ENCODE measurements at places on chromosomes 13 and 19.

DNA sequence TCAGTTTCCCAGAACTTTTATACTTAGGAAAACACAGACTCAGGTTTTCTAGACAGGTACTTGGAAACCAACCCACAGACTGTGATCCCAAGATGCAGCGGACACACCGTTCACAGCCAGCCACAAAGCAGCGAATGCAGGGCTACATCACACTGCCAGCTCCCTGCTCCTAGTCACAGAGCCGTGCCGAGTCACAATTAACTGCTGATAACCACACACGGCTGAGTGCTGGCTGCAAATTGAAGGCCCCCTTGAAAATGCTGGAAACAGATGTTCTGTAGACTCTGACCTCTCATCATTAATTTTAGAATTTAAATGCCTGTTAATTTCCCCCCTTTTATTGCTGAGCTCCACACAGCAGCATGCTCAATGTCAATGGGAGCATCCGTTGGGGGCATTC, 78.6 kb upstream of the SIAH3 start:
- DNase-seq = no peak

DNA sequence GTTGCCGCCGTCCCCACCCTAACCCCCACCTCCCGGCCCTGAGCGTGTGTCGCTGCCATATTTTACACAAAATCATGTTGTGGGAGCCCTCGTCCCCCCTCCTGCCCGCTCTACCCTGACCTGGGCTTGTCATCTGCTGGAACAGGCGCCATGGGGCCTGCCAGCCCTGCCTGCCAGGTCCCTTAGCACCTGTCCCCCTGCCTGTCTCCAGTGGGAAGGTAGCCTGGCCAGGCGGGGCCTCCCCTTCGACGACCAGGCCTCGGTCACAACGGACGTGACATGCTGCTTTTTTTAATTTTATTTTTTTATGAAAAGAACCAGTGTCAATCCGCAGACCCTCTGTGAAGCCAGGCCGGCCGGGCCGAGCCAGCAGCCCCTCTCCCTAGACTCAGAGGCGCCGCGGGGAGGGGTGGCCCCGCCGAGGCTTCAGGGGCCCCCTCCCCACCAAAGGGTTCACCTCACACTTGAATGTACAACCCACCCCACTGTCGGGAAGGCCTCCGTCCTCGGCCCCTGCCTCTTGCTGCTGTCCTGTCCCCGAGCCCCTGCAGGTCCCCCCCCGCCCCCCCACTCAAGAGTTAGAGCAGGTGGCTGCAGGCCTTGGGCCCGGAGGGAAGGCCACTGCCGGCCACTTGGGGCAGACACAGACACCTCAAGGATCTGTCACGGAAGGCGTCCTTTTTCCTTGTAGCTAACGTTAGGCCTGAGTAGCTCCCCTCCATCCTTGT, 6.4 kb downstream of the YIPF2 start:
- DNase-seq = no peak

DNA sequence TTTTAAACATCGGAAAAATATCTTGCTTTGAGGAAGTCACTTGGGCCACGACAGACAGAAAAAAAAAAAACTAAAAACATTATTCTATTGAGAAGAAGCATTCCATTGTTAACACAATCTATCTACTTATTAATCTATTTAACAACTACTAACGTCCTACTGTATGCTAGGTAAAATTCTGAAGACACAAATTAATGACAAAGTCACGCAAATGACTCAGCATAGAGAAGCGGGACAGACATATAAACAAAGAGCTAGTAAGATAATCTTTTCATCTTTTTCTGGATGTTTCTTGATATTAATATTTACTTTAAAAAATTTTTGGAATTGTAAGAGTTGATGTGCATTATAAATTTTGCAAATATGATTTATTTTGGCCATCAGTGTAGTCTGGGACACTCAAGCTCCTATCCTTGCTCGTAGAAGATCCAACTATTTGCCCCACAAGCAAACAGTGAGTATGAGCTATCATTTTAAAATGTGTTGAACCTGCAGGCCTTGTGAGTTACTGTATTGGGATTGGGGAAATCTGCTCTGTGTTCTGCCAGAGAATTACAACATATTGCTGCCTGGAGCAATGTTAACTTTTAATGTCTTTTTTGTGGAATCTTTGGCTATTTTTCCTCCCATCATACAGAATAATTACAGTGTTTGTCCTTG, 109.1 kb downstream of the PCDH9 start:
- peak; percentile 84 for DNase-seq

- DNase-seq = peak; percentile 39
These were observed 550 bp upstream of the DLL3 start for GRCh38 chr19:39497996-39498797.

GRCh38 chr13:30108913-30109237, 198.5 kb downstream of the KATNAL1 start:
- DNase-seq = no peak

DNA sequence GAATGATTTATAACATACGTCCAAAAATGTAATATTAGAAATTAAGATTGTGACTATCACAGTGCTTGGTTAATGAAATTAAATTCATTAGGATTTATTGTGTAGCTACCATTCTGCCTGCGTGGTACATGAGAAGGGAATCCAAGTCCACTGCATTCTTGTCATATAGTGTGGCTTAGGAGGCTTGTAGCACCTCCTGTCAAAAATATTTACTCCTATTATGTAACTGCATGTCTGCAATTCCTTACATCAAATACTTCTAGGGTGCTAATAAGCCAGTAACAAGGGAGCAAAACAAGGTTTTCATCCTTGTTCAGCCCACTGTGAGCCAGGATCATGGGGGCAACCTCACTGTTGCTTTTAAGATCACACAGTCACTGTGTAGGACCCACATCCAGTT, 199.0 kb downstream of the SLC7A1 start:
- DNase-seq = no peak

- no peak for DNase-seq
These were observed 41.9 kb downstream of the RASA3 start for GRCh38 chr13:114090476-114090875.

DNA sequence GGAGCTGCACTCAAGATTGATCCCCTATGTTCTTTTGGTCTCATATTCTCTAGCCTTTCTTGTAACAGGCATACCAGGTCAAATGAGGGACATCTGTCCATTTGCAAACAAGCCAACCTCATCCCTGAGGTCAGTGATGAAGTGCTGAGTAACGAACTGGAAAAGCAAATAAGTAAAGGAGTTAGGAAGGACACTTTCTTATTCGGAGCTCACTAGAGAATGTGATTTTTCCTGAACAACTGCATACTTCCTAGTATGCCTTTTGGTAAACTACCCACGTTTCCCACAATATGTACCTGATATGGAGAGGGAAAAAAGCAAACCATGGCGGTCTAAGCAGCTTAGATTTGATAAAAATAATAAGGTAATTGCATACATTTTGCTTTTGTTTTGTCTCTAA, 91.0 kb upstream of the MYCBP2 start:
- no peak for DNase-seq

DNA sequence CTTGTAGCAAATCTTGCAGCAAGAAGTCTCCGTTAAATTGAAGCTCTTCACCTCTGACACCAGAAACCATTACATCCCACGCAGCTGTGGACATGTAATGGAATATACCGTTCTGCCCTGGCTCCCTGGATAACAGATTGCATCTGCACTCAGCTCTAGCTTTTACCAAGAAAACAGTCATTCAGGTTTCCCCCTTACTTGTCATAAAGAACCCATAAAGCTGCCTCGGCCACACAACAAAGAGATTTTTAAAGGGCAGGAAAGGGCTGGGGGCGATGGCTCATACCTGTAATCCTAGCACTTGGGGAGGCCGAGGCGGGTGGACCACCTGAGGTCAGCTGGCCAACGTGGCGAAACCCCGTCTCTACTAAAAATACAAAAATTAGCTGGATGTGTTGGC, 127.6 kb upstream of the RFC3 start:
- no peak for DNase-seq

- no peak for DNase-seq
These were observed 70.2 kb upstream of the ZDHHC20 start for GRCh38 chr13:21529146-21529893.

DNA sequence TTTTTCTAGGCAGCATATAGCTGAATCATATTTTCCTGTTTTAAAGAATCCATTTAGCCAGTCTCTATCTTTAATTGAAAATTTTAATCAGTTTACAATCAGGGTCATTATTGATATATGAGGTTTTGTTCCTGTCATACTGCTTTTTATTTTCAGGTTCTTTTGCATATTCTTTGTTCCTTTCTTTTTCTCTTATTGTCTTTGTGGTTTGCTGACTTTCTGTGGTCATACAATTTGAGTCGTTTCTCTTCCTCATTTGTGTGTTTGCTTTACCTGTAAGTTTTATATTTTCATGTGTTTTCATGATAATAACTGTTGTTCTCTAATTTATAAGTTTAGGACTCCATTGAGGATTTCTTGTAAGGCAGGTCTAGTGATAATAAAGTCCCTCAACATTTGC, 812.6 kb downstream of the DACH1 start:
- no peak for DNase-seq

DNA sequence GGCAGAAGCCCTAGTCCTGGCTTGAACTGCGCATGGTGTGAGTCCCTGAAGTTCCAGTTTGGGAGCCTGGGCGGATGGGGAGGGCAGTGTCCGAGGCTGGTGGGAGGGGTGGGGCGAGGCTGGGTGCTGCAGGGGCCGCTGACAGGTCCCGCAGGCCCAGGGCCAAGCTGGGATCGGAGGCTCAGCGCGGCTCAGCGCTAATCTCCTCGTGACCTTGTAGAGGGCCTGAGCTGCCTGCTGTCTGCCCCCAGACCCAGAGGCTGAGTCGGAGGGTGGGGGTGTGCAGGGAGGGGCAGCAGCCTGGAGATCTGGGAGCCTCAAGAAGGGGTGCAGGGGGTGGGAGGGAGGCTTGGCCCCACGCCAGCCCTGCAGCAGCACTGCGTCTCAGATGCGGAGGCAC, 3.0 kb downstream of the ATP1A3 start:
- no peak for DNase-seq

DNA sequence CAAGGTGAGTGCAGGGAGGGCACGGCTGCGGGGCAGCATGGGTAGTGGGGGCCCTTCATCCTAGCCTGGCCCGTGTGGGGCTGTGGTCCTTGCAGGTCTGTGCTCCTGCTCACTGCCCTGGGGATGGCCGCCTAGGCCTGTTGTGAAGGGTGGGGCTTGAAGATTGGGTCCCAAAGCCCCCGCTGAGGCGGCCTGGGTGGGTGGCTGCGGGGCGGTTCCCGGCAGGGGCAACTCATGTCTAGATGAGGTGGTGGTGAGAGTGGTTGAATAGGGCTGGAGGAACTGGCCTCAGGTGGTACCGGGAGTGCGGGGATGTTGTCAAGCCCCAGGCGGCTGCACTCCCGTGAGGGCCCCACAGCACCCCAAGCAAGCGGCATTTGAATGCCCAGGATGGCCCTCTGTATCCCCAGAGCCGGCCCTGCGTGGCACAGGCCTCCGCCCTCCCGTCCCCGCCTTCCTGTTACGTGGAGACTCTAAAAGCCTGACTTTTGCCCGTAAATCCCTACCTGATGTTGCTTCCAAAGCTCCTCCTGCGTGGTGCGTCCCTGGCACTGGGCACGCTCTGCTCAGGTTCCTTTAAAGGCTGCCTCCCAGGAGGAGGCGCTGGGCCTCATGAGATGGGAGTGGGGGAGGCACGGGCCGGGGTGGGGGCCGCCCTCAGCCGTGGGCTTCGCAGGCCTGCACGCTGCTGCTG, 15.0 kb downstream of the SPPL2B start:
- DNase-seq = no peak

GRCh38 chr13:63501702-63502101, 2086.1 kb upstream of the PCDH20 start:
- DNase-seq = peak; percentile 57

GRCh38 chr13:97490702-97491307, 56.8 kb downstream of the RAP2A start:
- no peak for DNase-seq

DNA sequence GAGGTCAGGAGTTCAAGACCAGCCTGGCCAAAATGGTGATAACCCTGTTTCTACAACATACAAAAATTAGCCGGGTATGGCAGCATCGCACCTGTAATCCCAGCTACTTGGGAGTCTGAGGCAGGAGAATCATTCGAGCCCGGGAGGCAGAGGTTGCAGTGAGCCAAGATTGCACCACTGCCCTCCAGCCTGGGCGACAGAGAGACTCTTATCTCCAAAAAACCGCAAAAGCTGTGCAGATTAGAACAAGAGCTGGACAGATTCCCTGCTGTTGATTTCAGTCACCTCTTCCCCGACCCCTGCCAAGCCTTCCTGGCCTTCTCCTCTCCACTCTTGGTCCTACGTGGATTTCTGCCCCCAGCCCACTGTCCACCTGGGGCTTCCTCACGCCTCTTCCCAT, 8.3 kb downstream of the CAMSAP3 start:
- no peak for DNase-seq

DNA sequence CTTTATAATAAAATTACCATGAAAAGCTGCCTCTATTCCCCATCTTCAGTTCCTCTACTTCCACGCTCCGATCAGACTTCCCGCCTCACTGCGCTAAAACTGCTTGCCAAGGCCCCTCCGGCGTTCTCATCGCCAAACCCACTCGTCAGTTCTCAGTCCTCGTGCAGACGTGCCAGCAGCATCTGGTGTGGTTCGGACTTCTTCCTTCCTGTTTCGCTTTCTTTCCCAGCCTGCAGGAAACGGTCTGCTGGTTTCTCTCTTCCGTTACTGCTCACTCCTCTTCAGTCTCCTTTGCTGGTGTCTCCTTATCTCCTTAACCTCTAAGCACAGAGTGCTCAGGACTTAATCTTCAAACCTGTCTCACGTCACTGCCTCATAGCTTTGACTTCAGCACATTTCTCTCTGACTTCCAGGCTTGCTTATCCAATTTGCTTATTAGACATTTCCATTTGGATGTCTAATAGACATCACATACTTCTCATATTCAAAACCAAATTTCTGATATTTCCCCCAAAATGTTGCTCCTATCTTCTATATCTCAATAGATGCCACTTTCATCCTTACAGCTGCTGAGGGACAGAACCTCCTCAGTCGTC, 40.3 kb downstream of the RCBTB2 start:
- no peak for DNase-seq

GRCh38 chr19:16435238-16435917, 36.4 kb downstream of the EPS15L1 start:
- DNase-seq = peak; percentile 100

Data from iris pigment epithelial cell (primary cell).